ENCODE measurements at places on chromosomes 1 and 21.

DNA sequence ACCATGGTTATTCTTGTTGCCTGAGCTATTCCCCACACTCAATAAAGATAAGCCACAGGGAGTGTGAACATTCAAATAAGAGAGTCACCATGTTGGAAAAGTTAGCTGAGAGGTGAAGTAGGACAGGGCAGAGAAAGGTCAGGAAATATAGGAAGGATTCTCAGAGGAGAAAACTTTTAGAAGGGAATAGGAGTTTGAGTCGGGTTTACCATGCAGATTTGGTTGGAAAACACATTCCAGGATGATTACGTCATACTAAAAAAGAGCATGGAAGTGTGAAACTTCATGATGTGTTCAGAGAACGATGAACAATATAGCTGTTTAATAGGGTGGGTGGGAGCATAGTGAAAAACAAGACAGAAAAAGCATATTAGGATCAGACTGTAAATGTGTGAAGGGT is 1125.3 kb upstream of the ADGRL2 start:
- peak; percentile 36 for DNase-seq

DNA sequence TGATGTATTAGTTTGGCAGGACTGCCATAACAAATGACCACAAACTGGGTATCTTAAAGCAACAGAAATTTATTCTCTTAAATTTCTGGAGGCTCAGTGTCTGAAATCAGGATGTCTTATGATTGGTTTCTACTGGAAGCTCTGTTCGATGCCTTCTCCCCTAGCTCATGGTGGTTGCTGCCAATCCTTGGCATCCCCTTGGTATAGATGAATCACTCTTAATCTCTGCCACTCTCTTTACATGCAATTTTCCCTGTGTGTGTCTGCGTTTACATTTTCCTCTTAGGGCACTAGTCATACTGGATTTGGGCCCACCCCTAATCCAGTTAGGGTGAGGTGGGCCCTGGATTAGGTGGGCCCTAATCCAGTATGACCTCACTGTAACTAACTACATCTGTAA is 54.7 kb upstream of the MPC2 start:
- DNase-seq = no peak

GRCh38 chr1:196098000-196098399 is 510.2 kb downstream of the KCNT2 start:
- no peak for DNase-seq

DNA sequence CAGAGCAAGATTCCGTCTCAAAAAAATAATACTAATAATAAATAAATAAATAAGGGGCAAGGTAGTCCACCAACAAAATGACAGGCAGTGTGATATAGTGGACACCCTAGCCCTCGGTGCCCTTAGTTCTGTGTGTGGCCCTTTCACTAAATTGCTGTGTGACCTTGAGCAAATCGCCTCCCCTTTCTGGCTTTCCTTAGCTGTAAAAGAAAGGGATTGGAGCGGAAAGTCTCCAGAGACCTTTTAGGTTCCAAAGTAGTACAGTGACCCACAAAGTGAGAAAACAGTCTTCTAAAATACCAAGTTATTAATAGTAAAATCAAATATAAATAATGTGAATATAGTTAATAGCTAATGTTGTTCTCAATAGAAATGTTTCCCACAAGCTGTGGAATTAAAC is 7.6 kb downstream of the LMNA start:
- no peak for DNase-seq

DNA sequence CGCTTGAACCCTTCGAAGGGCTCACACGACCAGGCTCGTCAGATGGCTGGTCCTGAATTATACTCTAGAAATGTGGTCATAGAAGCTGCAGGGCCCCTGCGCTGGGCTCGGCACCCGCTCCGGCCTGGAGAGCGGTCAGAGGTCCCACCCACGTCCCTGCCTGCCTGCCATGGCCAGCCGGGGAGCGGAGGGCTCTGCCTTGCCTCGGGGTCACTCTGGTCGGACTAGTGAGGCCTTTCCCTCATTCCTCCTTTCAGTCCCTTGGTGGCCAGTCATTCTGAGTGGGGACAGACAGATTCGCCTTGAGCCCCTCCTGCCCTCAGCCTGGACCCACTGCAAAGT is 529 bp upstream of the MARCKSL1 start:
- no peak for DNase-seq

DNA sequence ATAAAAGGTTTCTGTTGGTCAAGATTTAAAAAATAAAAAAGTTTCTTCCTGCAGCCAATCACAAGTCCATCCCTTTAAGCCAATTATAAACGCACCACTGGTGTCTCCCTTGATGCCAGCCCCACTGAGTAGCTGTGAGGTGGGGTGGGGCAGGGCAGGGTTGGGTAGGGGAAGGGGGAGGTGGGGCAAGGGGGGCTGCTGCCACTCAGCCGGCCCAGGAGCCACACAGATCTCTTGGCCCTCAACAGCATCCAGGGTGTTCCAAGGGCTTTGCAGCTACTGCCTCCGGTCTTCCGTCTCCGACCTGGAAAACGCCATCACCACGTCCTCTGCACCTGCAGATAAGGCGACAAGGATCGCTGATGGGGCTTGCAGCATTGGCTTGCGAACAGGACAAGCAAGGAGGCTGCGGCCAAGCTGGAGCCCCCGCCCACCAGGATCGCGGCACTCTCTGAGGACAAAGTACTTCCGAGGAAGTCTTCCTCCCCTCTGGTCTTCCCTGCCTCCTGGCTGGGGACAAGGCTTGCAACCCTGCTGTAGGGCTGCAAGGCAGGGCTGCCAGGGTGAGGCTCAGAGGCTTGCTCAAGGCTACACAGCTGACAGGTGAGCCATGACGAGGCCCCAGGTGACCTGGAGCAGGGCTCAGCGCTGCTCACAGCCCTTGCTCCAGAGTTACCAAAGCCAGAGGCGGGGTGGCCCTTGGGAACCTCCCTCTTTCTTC is 26.8 kb upstream of the CLSTN1 start:
- DNase-seq = no peak

DNA sequence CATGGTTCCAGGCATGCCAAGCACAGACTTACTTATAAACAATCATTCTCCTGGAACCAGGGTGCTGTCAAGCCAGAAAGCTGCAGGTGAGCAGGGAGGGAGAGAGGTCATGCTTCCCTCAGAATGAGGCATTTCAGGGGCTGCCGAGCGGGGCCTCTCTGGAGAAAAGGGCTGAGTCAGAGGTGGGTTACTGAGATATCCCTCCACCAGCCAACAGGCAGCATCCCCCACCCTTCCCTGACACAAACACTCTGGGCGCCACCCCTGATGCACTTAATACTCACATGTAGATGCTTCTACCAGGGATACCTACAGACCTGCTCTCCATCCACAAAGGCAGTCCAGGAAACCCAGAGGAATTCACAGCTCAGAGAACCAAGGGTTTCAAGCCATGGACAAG is 13.1 kb downstream of the STK40 start:
- peak; percentile 25 for DNase-seq

GRCh38 chr1:205286335-205286950 is 35.1 kb downstream of the NUAK2 start:
- no peak for DNase-seq

- DNase-seq = no peak
Measured at GRCh38 chr1:84803604-84804003, 89.4 kb downstream of the LPAR3 start.

GRCh38 chr1:1626207-1627141 is 5.5 kb upstream of the MMP23B start:
- DNase-seq = no peak

- no peak for DNase-seq
Measured at GRCh38 chr21:33203371-33203724, 26.4 kb upstream of the IFNAR2 start.

DNA sequence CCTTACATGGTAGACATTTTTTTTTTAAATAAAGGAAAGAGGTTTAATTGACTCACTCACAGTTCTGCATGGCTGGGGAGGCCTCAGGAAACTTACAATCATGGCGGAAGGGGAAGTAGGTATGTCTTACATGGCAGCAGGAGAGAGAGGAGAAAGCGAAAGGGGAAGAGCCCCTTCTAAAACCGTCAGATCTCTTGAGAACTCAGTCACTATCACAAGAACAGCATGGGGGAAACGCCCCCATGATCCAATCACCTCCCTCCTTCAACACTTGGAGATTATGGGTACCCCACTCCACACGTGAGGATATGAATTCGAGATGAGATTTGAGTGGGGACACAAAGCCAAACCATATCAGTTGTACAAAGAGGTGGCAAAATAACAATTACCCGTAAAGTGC is 301.7 kb downstream of the GRIK1 start:
- no peak for DNase-seq

- no peak for DNase-seq
Measured at GRCh38 chr21:31666445-31667010, 7.0 kb downstream of the SOD1 start.

- DNase-seq = no peak
Measured at GRCh38 chr1:233998891-233999290, 94.4 kb downstream of the SLC35F3 start.

DNA sequence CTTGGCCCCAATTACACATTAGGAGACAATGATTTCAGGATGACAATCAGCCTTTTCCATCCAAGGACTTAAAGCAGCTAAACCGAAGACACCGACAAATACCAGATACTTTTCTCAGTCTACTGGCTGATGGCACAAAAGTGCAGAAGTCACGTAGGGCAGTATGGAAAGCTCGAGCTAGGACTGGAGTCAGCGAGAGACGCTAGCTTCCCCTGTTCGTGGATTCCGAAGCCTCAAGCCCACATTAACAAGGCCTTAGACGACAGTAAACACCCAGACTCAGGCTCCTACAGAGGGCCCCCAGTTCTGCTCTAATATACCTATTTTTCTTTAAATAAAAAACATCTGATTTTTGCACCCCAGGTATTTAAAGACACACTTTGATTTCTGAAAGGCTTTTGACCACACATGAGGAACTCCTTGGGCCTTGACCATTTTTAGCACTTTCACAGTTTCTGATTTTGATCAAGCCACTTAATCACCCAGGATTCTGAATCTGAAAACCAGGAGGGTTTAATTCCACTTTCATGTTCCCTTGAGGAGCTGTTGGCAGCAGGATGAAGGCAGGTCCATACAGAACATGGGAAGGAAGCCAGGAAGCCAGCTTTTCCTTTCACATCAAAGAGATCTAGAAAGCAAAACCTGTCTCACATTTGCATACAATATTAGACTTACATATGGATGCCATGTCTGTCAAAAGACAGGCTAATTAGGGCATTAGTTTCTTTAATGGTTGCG is 204.1 kb downstream of the GABPA start:
- no peak for DNase-seq

DNA sequence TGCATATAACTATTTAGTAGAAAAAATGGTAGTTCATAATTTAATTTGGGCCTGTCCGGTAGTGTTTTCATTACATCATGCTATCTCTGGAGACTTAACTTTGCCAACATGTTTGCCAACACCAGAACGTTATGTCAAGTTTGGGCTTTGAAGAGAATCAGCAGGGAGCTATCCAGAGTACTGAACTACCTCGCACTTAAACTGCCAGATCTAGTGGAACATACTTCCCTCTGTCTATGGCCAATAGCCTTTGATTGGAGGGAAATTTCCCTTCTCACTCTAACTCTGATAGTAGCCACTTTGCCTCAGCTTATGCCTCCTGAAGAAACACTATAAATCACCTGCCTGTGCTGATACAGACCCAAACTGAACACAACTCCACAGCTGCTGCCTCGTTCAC is 10.0 kb downstream of the LRRC53 start:
- DNase-seq = peak; percentile 41

- DNase-seq = peak; percentile 71
Measured at GRCh38 chr1:221715321-221716169, 26.3 kb downstream of the DUSP10 start.

- no peak for DNase-seq
Measured at GRCh38 chr1:46587069-46587468, 17.0 kb downstream of the MKNK1 start.

- no peak for DNase-seq
Measured at GRCh38 chr1:50099654-50100053, 9.1 kb upstream of the ELAVL4 start.

- DNase-seq = no peak
Measured at GRCh38 chr21:42113926-42114409, 42.9 kb downstream of the UMODL1 start.

DNA sequence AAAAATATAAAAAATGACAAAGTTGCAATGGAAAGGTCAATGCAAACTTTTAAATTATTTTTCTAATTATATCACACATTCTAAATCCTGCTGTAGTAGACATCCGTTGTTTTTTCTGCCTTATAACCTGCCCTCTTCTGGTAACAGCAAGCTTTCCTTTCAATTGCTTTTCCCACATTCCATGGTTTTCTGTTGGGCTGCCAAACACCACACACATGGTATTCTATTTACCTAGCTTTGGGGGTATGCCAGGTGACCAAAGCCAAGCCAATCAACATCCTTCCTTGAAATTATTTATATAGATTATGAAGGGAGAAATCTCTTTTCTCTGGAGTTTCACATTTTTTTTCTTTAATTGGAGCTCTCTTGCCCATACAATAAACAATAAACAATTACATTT is 3.4 kb upstream of the LAMC1 start:
- DNase-seq = peak; percentile 75

- no peak for DNase-seq
Measured at GRCh38 chr1:205492201-205492667, 12.2 kb upstream of the CDK18 start.

Measured in kidney glomerular epithelial cell (primary cell).